ENCODE measurements at places on chromosomes 2 and 18.

DNA sequence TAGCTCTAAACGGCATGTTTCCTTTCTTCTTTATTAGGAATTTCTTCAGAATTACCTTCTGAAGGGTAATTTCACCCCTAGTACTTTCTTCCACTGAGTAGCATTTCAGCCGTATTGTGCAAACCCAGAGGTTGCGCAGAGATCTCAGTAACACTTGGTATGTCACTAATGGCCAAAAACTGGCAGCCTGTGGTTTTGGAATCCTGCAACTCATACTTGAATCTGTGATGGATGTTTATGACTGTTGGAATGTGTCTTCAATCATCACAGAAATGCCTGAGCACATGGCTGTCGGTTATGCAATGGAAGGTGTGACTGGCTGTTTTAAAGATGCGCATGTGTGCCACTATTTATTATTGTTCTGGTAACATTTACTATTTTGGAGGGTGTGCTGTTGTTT lies 100.0 kb downstream of the COLEC12 start:
- no peak for DNase-seq

GRCh38 chr2:1407950-1408675 lies 5.2 kb upstream of the TPO start:
- no peak for DNase-seq

- DNase-seq = no peak
Observed at GRCh38 chr2:11011359-11011758, 99.6 kb downstream of the KCNF1 start.

- no peak for DNase-seq
Observed at GRCh38 chr2:51707625-51708024, 675.7 kb upstream of the NRXN1 start.

DNA sequence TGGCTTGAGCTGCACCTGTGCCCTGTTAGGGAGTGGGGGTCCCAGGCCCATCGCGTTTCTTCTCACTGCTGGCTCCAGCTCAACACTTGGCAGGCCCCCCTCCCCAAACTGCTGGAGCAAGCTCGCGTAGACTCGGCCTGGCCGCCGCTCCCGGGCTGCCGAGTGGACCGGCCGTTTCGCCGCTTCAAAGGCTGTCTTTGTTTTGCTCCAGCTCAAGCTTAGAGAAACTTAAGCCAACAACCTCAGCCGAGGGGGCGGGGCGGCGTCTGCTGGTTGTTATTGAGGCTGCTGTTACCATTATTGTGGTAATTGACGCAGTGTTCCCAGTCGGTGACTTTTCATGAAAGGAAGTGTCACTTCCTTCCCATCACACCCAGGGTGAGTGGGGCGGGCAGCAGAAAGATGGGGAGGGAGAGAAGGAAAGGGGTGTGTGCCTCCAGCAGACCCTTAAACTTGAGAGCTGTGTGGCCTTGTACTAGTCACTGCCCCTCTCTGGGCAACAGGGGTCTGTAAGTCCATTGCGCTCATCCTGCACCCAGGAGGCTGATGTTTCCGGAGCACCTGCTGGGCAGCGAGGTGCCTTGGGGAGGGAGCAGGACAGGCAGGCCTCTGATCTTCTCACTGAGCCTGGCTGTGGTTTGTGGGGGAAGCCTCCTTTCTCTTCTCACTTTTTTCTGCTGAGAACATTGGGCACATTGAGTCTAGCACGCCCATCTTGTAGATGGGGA lies 2.1 kb downstream of the ARID5A start:
- DNase-seq = peak; percentile 31

DNA sequence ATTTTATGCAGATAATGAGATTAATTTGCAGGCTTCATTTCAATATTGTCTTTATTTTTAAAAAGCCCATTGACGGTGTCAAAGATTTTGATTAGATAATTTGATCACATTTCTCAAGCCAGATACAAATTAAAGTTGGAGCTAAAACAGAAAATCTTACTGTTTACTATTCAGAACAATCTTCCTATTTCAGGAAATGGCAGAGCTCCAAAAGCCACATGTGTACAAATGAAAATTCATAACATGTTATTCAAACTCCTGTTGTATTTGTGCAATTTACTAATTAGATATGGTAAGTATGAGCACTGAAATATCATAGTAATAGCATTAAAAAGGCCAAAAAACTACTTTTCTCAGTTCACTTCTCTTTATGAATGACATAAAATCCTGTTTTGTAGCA lies 682.9 kb downstream of the KCNJ3 start:
- no peak for DNase-seq

- no peak for DNase-seq
Observed at GRCh38 chr2:165905854-165906253, 47.7 kb downstream of the TTC21B start.

DNA sequence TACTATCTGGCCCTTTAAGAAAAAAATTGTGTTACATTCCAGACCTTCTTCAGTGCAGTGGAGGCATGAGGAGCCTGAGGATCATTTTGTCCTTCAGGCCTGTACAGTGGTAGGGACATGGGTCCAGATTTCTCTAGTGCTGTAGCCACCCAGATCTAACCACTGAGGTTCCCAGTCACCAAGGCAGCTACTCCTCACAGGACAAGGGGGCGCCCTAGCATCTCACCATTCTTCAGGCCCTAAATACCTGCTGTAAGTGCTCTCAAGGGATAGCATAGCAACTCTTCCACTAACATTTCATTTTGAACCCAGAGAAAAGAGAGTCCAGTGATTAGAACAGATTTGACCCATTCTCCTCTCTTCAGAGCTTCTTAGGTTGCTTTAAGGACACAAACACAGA lies 1533.0 kb downstream of the LRP1B start:
- no peak for DNase-seq

- no peak for DNase-seq
Observed at GRCh38 chr2:239144713-239144999, 256.2 kb downstream of the HDAC4 start.

DNA sequence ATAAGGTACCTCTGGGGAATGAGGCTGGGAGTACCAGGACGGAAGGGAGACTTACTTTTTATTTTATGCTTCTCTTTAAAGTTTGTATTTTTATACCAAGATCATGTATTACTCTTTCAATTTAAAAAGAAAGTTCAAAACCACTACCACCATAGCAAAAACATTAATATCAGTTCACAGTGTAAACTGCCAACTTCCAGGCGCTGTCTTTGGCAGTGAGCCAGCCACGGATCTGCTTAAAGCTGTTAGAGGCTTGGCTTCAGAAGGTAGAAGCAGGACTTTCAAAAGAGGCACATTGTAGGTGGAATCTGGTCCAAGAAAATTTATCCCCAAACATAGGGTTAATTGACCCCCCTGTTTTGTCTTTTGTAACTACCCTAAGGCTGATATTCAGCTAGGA lies 74.8 kb downstream of the B3GNT2 start:
- no peak for DNase-seq

- no peak for DNase-seq
Observed at GRCh38 chr2:88170472-88170892, 336 bp downstream of the THNSL2 start.

DNA sequence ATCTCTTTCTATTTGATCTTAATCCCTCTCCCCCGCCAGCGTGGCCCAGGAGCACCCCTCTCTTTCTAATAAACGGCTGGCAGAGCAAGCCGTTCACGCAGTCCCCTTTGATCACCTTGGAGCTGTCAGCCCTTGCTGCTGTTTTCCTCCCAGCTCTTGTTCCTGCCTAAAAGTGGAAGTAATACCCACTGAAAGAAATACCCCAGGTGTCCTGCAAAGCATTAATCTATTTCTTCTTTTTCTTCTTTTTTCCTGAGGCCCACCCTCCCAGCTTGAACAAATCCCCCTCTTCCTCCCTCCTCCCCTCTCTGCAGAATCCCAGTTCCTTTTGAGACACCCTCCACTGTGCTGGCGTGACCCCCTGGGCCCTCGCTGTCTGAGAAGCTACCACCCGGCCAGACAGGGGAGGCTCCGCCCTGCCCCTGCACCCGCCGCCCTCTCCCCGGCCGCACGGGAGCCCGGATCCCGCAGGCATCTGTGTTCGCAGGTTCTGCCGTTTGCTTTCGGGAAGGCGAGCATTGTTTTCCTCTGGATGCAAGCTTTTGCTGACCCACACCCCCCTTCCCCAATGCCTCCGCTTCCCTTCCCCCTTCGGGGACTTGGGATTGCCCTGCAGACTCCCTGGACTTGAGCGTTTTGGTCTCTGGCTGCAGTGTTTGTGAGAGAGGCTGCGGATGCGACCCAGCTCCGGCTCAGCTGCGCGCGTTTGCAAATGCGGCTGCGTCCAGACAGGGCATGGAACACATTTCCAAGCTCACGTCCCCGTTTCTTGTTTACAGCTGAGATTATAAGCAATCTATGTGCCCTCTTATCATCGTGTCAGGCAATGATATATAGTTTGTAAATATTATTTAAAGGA lies 631.5 kb downstream of the NYAP2 start:
- DNase-seq = no peak

- peak; percentile 27 for DNase-seq
Observed at GRCh38 chr2:10668402-10669012, 21.3 kb downstream of the NOL10 start.

DNA sequence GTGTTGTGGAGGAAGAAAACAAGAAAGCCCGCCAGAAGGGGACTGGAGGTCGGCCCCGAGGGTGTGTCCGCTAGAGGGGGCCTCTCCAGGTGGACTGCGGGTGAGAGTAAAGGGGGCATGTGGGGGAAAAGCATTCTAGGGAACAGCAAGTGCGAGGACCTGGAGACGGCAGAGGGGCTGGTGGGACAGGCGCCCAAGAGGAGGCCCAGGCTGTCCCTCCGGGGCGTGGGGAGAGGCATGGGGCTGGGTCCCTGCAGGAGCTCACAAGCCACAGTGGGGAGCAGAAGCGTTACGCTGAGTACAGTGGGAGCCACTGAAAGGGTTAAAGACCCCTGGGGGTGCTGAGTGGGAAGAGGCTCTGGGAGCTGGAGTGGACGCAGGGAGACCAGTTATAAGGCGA lies 1.6 kb upstream of the KLF11 start:
- DNase-seq = no peak

DNA sequence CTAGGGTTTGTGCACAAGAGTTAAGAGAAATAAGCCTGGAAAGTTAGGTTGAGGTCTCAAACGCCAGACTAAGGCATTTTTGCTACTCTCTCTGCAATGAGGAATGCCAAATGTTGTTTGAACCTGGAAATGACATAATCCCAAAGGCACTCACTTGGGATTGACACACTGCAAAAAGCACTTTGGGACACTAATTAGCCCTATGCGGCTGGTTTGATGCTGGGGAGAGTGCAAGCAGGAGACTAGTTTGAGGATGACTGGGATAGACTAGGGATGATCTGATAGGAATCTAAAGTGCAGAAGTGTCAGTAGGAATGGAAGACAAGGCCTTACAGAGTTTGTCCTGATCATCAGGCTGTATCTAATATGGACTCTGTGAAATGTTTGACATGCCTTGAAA lies 469.0 kb downstream of the SLC4A3 start:
- no peak for DNase-seq

DNA sequence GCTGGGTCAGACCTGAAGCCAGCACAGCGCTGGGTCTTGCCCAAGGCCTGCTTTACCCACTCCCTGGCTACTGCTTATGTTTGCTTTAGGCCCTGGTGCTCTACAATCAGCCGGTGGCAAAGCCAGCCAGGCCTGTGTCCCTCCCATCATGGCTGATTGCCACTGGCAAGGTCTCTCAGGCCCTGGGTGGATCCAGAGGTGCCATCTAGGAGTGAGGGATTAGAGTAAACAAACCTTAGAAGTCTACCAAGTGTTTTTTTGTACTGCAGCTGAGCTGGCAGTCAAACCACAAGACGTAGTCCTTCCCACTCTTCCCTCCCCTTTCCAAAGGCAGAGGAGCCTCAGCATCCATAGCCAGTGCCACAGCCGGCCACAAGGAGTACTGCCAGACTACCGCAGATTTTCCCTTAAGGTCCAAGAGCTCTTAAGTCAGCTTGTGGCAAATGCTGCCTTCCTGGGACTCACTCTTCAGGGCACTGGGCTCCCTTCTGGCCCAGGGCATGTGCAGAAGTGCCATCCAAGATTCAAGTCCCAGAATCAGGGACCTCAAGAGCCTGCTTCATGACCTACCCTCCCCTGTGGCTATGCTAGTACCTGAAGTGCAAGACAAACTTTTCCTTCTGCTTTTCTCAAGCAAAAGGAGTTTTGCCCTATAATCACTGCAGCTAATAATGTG lies 20.0 kb downstream of the IL1RL2 start:
- DNase-seq = no peak

GRCh38 chr18:62717925-62718800 lies 2.8 kb downstream of the PHLPP1 start:
- DNase-seq = no peak

DNA sequence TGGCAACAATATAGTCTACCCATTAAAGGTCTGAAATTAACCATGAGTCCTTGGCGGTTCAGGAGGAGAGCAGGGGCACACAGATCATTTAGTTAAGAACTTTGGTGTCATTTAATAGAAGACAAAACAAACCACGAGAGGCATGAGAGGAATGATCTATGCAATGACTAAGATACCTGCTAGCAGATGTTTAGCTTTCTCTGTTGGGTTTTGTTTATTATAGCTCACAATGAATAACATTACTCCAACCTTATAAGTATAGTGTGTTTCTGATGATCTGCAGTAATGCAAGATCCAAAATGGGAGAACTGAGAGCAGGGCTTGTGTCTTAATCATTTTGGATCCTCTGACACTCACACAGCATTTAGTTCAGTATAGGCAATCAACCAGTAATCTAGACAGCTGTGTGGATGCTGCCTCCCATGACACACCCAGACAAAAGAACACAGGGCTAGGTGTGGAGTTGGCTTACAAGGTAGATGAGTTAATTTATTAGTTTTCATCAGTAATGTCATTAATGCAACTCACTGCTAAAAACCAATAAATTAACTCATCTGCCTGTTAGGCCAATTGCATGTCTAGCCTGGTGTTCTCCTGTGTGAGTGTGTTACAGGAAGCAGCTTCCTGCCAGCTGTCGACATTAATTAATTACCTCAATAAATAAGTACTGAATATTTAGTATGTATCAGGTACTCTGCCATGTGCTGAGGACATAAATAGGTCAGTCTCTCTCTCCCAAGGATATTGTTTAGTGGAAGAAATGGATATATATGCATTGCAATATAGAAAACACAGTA lies 92.3 kb downstream of the CLIP4 start:
- DNase-seq = no peak

- no peak for DNase-seq
Observed at GRCh38 chr2:15195813-15196212, 365.3 kb downstream of the NBAS start.

- no peak for DNase-seq
Observed at GRCh38 chr2:132430895-132431294, 14.3 kb downstream of the GPR39 start.

DNA sequence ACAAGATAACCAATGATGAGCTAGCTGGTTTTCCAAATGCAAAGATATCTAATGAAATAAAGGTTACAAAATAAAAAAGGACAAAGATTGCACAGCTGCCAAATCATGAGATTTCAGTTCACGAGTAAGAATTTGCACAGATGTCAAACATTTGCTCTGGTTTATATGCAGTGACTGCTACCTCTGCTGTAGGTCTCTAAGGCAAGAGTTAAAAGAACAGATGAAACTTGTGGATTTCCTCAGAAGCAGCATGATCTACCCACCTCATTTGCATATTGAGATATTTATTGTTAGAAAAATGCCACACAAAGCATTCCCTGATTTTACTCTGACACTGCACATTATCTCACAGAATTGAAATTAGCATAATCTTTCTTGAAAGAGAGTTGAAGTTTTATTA lies 763.2 kb upstream of the ZEB2 start:
- DNase-seq = no peak
